ENCODE measurements at places on chromosomes 12 and 14.
A peak's percentile ranks its signal among the peaks of the same experiment; 100 is the strongest.

DNA sequence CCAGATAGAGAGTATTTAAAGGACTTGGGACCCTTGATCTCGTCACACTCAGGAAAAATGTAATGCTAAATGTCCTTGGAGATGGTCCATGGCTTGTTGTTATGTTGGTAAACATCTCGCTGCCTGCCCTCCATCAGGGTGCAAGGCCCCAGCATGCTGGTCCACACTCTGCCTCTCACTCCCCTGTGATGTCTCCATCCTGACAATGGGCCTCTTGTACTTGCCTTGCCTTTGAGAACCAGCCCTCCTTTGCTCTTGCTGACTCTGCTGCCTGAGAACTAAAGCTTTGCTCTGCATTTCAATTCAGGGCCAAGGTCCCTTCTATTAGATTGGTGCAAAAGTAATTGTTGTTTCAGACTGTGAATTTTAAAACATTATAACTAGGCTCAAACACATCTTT lies 131.0 kb upstream of the LMNTD1 start:
- no peak for DNase-seq

- no peak for DNase-seq
Measured at GRCh38 chr12:96371138-96371789, 29.0 kb downstream of the CDK17 start.

DNA sequence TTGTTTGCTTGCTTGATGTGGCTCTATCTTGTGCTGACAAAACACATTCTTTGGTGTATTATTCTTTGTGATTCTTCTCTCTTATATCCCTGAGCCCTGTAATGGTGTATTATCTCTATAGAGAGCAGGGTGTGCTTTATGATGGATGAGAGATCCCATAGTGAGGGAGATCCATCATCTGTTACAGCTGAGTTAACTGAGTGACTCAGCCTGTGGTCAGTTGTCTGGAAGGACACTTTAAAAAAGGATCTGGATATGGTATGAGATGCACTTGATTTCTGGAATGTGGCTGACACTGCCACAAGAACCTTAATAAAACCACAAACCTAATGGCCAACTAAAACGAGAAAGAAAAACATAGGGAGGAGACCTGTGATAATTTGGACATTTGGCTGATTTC lies 461.4 kb upstream of the SYT1 start:
- peak; percentile 16 for DNase-seq

DNA sequence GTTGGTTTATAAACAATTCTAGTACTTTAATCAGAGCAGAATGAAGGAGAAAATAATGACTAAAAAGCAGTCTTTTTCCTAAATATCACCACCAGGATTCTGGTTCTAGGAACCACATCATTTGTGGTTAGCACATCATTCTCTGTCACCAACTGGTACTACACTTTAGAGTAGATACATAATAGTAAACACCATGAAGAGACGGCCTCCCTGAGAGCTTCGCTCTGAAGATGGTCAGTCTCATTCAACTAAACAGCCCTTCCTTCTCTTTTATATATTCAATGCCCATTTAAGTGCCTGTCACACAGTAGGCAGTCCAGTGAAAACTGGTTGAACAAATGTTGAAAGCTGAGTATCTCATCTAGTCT lies 10.9 kb downstream of the SLC38A2 start:
- DNase-seq = no peak

- no peak for DNase-seq
Measured at GRCh38 chr14:24340606-24341005, 815 bp upstream of the RIPK3 start.

DNA sequence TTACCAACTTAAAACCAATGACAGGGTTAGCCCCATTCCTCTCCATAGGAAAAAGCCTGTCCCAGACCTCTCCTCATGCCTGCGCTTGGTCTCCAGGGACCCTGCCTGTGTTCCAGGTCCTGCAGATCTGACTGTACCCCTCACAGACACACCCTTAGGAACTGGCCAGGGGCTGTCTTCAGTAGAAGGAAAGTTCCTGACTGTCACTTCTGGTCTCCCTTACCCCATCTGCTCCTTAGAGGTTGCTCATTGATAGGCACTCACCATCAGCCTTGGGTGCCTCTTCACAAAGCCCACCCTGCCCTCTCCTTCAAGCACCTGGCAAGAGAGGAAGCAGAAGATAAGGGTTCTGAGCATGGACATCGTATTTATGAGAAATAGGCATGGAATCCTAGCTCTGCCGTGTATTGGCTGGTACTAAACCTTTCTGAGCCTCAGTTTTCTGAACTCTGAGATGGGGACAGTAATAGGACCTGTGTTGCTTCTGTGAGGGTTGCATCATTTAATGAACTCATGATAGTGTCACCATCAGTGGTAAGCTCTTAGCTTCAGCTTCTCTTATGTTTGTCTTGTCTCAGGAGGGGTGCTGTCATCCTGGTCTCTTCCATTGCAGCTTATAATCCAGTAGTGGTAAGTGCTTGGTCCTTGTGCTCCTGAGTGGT lies 7.5 kb downstream of the DHRS2 start:
- no peak for DNase-seq

DNA sequence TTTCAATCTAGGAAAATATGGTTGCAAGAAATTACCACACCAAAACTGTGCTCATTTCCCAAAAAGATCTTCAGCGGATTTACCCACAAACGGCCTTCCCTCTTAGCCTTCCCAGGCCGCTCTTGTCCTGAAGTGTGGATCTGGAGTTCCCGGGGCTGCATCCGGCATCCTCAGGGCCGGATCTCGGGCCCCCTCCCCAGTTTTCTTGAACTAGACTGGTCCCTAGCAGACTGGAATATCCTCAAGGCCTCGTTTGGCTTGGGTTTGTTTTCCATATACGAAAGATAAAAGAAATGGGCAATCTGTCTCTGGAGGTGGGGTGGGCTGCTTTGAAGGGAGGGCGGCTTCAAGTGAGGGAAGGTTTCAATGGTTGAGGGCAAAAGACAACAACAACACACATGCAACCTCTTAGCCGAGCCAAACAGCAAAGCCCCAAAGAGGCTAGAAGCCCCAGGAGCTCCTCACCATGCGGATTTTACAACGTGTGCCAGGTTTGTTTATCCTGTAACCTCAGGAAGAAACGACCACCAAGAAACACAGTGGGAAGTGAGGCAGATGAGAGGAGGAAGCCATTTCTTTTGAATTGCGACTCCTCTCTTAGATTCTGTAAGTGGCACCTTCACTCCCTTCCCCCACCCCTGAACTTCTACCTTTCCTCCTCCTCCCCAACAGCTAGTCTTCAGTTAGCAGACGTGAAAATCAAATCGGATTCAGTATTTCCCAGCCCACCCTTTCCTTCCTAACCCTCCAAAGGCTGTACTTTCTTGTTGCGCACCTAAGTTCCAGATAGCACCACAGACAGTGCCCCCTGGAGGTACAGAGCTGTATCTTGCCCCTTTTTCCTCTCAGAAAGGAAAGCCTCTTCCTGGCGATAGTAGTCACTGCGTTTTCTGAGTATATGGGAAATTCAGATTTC lies 2.6 kb downstream of the MYF6 start:
- DNase-seq = no peak

DNA sequence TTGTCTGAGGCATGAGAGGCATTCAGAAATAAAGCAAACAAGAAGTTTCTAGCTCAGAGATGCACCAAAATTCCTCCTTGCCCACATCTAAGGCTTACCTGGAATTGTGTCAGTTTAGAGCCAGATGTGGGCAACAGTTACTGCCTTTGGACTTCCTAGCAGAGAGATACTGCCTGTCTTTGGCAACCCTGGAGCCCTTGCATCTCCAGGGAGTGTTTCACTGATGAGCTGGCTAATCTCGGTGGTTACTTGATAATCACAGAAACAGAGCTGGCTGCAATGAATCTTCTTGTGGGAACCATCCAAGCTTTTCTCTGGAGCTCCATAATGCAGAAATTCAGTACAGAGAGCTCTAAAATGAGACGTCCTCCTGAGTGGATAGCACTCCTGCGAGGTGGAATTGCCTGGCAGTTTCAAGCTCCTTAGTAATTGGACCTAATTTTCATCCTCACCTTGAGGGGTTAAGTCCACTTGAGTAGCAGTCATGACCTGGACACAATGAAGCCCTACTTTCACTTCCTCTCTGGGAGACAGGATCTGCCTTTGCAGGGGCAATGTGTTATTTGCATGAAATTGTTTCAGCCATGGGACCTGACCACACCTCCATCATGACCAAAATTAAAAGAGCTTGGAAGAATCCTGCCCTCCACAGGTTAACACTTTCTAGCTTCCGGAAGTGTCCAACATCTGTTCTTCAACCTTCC lies 108.8 kb upstream of the ARHGAP5 start:
- DNase-seq = no peak

- DNase-seq = no peak
Measured at GRCh38 chr12:66662179-66662578, 16.7 kb downstream of the GRIP1 start.

DNA sequence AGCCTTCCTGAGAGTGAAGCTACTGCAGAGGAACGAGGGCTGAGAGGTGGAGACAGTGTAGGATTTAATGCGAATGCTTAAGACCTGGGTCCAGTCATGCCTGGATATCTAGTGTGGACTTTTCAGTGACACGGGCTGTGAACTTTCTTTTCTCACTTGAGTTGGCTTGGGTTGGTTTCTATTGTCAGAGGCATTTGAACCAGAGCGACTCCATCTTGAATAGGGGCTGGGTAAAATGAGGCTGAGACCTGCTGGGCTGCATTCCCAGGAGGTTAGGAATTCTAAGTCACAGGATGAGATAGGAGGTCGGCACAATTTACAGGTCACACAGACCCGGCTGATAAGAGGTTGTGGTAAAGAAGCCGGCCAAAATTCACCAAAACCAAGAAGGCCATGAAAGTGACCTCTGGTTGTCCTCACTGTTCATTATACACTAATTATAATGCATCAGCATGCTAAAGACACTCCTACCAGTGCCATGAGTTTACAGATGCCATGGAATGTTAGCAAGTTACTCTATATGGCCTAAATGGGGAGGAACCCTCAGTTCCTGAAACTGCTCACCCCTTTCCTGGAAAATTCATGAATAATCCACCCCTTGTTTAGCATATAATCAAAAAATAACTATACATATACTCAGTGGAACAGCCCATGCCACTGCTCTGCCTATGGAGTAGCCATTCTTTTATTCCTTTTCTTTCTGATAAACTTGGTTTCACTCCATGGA lies 34.2 kb upstream of the TMCC3 start:
- DNase-seq = no peak

DNA sequence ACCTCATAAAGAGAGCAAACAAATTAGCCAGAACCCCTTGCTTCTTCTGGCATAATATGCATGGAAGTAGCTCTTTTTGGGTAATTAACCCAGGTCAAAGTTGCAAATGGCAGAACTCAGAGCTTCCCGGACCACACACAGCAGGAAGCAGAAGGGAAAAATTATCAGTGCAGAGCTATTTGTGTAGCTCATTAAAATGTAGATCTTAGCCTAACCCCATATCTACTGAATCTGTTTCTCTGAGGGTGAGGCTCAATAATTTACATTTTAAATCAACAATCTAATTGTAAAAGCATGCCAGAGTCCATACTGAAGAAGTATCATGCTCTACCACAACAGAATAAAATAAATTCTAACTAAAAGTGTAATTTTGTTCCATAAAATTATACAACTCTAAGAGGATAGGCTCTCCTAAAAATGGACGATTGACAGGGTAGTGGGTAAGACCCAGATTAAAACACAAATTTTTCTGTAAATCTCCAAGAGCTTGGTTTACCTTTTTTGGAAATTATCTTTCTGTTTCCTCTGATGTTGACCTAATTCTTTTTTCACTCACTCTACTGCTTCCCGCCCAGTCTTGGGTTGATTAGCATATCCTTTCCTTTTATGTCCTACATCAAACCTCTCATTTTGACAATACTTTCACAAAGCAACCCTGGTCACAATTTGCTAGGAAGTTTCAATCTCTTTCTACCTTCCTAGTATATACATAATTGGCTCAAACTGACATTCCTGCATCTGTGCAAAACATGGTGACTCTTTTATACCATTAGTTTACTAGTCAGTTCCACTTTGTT lies 213.3 kb upstream of the SLC16A7 start:
- no peak for DNase-seq

DNA sequence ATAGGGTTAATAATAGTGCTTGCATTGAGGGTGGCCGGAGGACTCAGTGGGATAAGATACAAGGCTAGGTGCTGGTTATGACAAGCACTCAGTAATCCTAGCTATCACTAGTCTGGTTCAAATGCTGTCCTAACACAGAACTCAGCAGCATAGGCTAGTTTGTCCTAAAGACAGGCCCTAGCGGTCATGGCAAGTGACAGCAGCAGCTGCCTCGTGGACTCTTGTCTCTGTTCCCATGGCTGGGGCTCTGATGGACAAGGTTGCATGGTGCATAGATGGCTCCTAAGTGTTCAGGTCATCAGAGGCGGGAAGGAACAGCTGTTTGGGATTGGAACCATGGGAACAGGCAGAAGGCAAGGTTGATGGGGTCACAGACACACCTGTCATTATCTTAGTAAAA lies 42.4 kb upstream of the IGF1 start:
- no peak for DNase-seq

- no peak for DNase-seq
Measured at GRCh38 chr14:29274890-29275596, 508.5 kb downstream of the FOXG1 start.

- DNase-seq = no peak
Measured at GRCh38 chr12:131773582-131774221, 54.5 kb upstream of the MMP17 start.

GRCh38 chr12:98422359-98422758 lies 93.0 kb upstream of the TMPO start:
- no peak for DNase-seq

GRCh38 chr12:111443586-111443985 lies 37.9 kb downstream of the SH2B3 start:
- DNase-seq = no peak

DNA sequence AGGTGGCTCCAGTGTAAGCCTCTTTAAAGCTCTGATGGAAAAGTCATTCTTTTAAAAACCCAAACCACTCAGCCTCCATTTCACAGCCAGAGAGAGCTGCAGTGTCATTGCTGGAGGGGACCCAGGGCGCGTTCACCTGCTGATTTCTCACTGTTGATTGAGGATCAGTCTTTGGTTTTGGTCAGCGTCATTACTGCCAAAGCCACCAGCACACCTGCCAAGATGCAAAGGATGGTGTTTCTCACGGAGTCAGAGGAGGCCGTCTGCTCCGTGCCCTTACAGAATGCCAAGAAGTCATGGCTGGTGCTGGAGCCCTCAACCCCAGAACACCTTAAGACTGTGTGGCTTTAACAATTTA lies 32.8 kb upstream of the BATF start:
- no peak for DNase-seq

DNA sequence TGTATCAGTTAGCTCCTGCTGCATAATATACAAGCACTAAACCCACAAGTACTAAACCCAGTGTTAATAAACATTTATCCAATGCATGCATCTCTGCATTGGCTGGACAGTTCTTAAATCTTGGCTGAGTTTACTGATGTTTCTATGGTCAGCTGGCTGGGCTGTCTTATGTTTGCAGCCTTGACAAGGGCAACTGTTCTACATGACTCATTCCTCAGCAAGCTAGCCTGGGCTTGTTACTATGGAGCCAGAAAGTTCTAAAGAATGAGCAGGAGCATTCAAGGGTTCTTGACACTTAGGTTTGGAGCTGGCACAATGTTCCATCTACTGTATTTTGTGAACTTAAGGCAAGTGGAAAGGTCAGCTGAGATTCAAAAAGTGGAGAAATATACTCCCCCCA lies 199.1 kb downstream of the GLT1D1 start:
- DNase-seq = no peak

GRCh38 chr12:92186038-92186470 lies 40.4 kb upstream of the BTG1 start:
- no peak for DNase-seq

Data from HFF-Myc (cell line).